ENCODE measurements at places on chromosomes 3 and 15.

GRCh38 chr15:40247406-40247971 lies 8.6 kb downstream of the PAK6 start:
- DNase-seq, result no peak

DNA sequence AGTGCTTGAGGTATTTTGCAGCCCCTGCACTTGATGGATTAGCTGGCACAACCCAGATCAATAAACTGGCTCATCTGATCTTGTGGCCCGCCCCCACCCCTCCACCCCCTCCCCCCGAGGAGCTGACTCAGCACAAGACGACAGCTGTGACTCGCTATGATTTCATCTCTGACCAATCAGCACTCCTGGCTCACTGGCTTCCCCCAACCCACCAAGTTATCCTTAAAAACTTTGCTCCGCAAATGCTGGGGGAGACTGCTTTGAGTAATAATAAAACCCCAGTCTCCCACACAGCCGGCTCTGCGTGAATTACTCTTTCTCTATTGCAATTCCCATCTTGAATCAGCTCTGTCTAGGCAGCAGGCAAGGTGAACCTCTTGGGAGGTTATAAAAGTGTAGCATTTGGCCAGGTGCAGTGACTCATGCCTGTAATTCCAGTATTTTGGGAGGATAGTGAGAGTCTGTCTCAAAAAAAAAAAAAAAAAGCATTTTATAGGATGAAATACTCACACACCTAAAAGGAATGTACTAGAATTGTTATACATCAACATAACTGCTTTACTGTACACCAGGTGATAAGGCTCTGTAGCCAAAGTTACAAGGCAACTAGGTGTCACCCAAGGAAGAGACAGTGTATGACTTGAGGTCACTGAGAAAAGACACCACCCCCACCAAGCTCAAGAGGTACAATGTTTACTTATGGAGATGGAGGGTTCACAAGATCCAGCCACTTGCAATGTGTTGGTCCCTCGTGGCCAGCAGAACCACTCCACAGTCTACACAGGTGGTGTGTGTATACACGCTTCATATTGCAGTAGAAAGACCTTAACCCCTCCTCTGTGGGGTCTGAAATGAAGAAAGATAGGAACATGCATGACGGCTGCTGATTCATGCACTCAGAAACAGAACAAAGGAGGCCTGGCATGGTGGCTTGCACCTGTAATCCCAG lies 8.6 kb downstream of the ZNF445 start:
- DNase-seq, result no peak

DNA sequence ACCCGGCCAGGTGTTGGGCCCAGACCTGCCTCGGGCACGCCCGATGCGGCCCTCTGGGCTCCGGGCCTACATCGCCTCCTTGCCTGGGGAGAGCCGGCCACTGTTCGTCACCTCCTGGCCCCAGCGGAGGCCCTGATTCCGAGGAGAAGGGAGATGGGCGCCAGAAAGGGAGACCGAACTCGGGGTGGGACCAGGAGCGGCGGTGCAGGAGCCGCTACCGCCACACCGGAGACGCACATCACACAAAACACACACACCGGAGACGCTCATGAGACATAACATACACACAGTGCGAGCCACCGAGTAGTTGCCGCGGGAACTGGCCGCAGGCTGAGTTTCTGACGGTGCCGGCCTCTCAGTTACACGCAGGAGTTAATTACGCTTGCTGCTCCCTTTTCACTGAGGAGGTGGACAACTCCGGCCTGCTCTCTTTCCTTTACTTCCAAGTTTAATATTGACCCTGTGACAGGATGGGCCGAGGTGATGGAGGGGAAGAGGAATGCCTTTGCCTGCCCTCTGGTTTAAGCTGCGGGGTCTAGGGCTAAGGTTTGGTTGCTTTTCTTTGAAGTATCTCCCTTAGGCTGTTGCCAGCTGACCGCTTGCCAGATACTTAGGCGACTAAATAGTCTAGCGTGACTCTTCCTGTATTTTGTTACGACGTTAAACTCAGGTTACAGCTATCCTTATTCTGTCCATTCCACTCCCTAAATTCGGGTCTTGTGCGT lies 570 bp downstream of the PCNP start:
- peak; percentile 69 for DNase-seq

DNA sequence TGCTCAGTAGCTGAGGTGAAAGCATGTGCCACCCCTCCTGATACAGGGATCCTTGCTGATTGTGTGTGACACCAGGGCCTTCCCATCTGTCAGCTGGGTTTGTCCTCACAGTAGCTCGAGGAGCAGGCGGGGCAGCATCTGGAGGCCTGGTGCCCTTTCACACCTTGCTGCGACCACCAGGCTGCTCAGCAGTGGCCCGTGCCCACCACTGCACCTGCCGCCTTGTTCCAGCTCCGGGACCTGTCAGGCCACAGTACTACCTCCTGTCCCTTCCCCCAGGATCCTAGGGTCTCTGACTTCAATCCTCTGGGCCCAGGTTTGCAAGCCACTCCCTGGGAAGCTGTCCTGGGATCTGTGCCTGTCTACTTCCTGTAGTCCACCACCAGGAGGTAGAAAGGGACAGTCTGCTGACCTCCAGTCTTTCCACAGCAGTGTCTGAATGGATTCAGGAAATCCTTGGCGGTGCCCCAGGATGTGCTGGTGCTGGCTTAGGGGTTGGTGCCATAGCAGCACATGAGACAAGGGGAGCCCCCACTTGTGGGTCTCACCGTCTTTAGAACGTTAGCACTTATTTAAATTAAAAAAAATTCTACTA lies 27.5 kb downstream of the APBA2 start:
- DNase-seq, result no peak

- no peak for DNase-seq
These were observed 191.8 kb downstream of the OPA1 start for GRCh38 chr3:193784822-193785221.

GRCh38 chr15:88981244-88982215 lies 68.4 kb upstream of the MFGE8 start:
- DNase-seq, result no peak

DNA sequence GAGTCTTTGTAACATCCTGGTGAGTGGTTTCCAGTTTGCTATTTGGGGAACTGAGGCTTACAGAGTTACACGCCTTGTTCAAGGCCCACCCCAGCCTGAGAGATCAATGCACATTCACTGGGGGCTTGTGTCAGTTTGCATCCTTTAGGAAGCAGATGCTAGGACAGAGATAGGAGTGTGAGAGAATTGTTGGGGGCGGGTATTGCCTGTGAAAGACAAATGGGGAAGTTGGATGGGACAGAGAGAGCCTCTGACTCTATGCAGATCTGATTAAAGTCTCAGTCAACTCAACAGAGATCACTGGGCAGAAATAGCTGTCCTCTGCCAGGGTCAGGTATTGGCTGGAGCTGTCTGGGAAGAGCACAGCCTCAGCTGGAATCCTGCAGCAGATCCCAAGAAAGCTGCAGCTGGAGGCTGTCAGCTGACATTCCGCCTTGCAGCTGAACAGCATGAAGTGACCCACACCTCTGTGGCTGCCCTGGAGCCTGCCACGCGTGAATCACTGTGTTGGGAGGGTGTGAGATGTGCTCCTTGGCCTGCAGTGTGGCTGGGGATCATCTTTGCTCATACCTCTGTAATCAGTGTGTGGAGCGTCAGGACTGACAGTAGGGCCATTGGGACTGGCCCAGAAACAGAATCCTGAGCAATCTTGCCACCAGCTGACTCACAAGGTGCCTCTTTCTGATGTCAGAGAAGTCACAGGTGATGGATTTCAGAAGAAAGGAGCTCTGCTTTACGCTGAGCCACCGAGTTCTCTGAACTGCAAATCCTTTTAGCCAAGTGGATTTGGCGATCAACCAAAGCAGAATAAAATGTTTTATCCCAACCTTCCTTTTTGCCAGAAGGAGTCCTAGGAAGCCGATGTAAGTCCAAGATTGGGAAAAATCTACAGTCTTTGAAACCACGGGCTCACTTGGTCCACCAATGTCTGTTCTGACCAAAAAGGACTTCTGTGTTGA lies 284.1 kb upstream of the LRRFIP2 start:
- peak; percentile 95 for DNase-seq

DNA sequence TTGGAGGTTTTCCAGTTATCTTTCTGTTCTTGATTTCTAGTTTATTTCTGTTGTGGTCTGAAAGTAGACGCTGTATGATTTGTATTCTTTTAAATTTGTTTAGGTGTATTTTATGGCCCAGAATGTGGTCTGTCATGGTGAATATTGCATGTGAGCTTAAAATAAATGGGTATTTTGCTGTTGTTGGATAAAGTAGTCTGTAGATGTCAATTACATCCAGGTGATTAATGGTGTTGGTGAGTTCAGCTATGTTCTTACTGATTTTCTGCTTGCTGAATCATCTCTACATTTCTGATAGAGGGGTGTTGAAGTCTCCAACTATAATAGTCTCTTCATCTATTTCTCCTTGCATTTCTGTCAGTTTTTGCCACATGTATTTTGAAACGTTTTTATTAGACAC lies 383.3 kb upstream of the SGO1 start:
- DNase-seq, result no peak

Measured in KBM-7 (cell line).